ENCODE measurements at places on chromosomes 5 and 9.

GRCh38 chr9:95862343-95862742, 13.1 kb upstream of the ERCC6L2 start:
- no peak for DNase-seq

DNA sequence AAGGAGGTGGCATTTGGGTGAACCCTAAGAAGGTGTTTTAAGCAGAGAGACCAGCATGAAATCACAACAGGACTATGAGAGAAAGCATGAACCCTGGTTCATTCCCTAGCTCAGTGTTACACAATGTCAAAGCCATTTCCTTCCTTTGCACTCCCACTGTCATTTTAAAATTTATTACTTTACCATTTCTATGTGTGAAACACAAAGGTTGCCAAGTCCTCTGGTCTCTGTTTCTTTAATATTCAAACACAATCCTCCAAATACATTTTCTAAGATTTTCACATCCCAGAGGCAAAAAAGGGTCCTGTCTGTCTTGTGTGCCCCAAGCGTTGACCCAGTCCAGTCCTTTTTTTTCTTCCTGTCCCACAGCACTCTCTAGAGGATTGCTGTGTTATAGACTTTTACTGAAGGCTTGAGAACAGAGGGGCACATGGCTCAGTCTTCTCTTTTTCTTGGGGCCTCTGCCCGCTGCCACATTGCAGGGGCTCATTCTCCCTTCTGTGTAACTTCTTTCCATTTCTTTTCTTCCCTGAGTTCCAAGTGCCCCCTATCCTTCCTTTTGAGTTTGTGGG, 78.6 kb upstream of the SLC28A3 start:
- no peak for DNase-seq

DNA sequence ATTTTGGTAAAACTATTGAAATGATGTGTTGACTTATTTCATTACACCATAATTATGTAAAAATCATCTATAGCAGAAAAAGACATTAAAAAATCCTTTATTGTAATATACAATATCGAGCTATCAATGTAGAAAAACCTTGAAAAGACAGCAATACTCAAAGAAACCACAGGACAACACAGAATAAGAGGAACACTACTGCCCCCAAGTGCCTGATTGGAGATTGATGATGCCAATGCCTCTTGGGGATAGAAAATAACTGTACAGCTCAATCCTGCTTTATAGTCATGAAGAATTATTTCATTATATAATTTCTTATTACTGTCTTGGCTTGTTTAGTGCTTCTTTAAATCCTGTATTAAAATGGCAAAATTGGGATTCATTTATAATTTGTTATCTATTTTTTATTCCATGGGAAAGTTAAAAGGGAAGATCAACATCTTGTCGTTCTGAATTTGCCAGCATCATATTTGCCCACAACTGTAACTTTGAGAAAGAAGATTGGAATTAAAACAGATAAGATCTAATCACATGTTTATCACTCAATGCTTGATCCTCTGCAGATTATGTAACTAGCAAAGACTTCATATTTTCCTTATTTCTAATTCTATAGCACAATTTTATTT, 337.5 kb downstream of the CDH9 start:
- peak; percentile 6 for DNase-seq

DNA sequence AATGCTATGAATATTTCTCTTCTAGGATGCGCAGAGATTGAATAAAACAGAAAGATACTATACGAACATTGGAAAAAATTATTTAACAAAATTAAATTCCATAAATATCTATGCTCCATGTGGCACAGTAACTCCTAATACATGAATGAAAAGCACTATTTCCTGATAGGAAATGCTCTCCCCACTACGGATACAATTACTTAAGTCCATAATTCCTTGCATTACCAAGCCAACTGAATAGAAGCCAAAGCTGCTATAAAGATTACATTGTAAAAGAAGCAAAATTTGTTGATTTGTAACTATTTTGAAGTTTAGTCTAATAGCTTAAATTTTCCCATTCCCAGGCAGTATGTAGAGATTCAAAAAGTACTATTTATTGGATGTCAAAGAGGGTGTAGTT, 61.8 kb upstream of the SNX2 start:
- no peak for DNase-seq

DNA sequence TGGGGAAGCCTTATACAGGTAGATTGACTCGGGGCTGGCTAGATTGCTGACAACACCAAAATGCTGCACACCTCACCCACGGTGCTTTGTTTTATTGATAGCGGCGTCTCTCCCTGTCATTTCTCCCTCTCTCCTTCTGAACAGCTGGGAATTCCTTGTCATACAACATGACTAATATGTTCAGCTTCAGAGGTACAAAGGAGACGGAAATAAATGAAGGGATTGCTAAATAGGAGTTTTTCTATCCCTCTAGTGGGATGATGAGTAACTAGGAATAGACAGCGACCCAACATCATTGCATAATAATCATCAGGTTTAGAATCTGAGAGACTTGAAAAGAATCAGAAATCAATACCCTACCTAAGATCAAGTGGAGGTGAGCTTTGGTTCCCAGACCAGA, 337.7 kb upstream of the PANK3 start:
- no peak for DNase-seq

DNA sequence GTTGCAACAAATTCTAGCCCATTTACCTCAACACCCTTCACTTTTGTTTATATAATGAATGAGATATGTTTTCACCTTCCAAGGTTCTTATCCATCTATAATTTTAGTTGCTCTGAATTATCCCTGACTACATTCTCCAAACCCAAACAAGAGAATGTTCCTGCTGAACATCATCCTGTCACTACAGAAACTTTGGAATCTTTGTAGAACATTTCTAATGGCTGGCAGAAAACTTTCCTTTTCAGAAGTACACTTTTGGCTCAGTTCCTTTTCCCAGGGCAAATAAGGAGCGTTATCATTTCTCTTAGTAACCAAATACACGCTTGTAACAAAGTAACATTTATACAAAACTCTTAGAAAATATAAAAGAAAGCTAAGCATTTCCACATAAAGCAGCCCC, 860.6 kb upstream of the SEMA6A start:
- DNase-seq, result no peak

DNA sequence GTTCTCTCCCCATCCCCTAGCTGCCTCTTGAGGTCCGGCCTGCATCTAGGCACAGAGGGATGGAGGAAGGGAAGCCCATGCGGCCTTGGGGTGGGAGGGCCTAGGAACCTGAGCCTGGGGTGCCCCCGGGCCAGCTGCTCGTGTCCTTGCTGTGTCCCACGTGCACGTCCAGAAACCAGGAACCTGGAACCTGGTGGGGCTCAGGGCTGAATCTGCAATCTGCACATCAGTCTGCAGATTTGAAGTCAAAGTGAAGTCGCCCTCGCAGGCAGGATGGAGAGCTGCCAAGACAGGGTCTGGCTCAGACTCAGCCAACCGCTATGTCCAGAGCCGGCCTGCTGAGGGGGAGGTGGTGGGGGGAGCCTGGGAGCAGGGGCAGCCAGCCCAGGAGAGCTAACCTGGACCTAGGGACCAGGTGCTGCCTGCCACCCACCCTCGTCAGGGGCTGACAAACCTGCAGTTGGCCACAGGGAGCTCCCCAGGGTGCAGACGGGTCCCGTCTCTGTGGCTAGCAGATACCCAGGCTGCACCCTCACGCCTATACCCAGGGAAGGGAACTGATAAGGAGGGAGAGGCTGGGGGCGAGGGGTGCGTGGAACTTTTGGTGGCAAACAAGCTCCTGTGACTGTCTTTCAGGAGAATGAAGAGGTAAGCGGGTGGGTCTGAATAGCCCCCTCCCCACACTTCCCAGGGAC, 103.5 kb upstream of the SIMC1 start:
- no peak for DNase-seq

GRCh38 chr5:14235872-14236271, 92.7 kb downstream of the TRIO start:
- DNase-seq, result no peak

Data from NCI-H2171 (cell line).